HAP-1 (cell line): ENCODE measurements at places on chromosomes 5 and 9.

GRCh38 chr5:7540736-7541485 is 145.0 kb downstream of the ADCY2 start:
- DNase-seq = no peak

DNA sequence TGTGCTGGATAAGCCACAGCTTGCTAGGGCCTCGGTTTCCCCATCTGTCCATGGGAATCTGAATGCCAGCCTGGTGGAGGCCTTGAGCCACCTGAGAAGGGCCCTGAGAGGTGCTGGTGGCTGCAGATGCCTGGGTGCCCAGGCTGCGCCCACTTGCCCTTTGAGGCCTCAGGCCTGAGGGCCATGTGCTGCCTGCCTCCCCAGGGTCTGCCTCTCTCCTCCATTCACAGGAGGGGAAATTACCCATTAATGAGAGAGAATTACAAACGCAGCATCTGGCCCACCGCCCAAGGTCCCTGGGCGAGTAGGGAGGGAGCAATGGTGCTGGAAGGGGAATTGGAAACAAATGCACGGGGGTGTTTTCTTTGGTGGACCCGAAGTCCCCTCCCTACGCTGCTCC is 59.6 kb downstream of the BARX1 start:
- no peak for DNase-seq

DNA sequence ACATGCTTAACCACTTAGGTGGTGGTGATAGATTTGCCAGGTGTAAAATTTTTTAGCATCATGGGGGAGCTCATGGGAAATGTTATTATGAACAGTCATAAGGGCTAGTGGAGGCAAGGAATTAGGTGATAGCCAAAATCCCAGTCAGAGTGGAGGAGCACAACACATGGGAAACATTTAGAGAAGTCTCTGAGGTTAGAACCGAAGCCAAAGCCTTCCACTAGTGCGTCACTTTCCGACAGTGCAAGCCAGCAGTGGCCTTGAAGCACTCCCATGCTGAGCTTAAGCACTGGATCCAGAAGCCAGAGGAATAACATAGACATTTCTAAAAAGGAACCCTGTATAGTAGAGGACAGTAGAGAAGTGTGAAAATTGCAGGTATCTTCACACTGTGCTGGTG is 101.5 kb upstream of the SNX2 start:
- DNase-seq = no peak

DNA sequence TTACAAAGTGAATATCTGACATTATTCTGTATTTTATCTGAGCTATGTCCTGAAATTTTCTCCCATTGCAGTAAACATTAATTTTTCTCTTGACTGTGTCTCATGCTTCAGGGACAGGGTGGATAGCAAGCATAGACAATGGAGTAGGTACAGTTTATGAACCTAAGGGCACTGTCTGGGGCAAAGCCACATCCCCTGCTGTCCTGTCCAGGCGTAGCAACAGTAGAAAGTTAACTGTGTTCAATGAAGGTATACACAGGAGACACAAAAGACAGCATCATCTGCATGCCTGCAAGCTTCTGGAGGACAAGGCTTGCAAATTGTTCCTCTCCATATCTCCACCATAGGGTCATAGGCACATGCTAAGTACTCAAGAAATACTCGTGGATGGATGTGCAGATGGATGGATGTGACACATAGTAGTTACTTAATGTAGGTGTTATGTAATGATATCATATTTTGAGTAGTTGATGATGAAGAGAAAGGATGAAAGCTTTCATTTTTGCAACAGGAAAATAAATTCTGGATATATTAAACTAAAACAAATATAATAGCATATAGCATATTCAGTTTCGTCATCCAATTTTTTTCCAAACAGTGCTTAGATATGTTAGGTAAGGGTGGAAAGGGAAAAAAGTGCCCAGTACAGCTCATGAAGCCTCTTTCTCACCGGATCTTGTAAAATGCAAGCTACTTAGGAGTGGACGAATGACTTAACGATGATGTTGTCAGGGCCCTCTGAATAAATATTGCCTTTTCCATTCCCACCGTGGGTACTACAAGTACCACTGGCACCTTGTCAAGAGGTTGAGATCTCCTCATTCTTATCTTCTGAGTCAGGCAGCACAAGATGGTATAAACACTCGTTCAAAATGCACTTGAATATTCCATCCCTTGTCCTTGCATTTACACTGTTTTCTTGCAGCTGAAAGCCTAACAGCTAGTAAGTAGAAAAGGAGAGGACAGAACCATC is 19.9 kb upstream of the ZSWIM6 start:
- DNase-seq = no peak

DNA sequence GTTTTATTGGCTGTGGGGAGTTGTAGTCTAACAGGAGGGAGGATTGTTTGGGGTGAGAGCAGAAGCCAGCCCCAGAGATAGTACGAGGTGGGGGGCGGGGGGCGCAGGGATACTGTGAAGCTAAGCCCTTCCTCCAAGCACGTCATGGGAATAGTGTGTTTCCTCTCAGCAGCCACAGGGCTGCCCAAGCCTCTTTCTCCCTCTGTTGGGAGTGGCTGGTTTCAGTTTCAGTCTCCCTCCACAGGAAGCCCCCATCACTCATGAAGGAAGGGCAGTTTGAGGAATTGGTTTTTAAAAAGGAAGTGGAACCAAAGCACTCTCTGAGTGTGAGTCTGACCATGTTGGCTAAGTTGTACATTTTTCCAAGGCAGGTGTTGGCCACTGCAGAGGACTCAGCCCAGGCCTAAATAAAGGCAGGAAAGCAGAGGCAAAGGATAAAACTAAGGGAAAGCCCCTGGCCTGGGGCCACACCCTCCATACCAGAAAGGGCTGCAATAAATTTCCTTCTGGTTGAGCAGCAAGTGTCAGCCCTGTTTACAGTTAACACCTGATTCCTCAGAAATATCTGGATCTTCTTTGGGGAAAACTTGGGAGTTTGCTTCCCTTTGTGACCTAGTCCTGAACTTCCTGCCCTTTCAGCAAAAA is 3.2 kb downstream of the RAB24 start:
- no peak for DNase-seq
